ENCODE measurements at places on chromosomes 3 and 15. TPM values are rescaled to one million over a fixed set of nuclear protein-coding genes. Genes with fewer than 3 reads are reported as not detected.

- no peak for DNase-seq
Measured at GRCh38 chr3:193974191-193974652, 161.7 kb upstream of the HES1 start.

GRCh38 chr3:151918253-151919029 lies 45.0 kb downstream of the SUCNR1 start:
- no peak for DNase-seq

- no peak for DNase-seq
Measured at GRCh38 chr3:180329187-180329586, 272.8 kb upstream of the TTC14 start.

DNA sequence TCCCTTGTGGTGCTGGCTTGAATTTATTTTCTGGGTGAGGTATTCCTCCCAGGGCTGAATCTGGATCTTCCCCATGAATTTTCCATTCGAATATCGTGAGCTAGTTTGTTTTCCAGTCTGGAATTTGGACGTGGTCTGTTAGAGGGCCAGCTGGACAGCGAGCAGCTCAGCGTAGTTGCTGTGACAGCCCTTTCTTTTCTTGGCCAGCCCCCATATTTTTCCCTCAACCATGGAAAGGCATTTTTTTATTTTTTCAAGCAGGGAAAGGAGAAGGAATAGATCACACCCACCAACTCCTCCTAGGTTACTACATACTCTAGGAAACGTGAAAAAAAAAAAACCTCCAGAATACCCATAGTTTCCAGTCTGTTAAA lies 152.0 kb downstream of the KLHL25 start:
- peak; percentile 10 for DNase-seq

GRCh38 chr15:55712363-55712762 lies 30.6 kb downstream of the PRTG start:
- DNase-seq: no peak

DNA sequence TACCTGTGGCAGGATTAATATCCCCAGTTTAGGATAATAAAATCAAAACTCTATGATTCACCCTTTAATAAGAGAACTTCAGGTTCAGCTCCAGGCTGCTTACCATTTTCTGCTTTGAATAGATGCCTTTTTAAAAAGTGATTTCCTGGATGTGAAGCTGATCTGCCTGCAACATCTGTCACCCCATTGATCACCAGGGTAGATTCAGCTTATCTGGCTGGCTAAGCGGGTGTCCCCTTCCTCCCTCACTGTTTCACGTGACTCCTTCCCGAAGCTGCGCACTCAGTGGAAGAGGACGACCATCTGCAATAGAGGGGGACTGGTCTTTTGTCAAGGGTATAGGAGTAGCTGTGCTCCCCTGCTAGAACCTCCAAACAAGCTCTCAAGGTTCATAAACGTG lies 128.1 kb downstream of the IL1RAP start:
- DNase-seq: no peak

DNA sequence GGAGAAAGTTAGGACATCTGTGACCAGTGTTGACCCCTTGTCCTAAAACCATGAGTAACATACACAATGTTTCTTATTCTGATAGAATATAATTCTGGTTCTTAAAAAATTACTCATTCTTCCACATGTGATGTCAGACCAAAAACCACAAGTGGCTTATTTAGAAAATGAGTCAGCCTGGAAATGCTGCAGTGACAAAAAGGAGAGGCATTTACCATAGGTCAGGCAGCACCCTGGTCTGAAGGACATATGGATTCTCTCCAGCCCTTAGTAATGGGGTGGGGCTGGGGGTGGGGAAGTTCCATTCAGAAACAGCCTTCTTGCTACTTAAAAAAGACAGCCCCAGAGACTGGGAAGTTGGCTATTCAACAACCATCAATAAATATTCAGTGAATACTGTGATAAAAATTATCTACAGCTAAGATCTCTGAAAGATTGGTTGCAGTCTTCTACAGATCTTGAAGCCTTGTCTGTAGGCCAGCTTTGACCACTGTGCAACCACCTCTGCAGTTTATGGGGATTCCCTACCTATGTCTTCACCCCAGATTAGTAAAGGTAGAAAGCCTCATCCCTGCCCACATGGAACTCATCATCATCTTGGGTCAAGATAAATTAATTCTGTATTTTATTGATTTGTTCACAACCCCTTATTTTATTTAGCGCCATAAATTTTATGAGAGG lies 34.9 kb upstream of the TIMP4 start:
- DNase-seq: no peak

DNA sequence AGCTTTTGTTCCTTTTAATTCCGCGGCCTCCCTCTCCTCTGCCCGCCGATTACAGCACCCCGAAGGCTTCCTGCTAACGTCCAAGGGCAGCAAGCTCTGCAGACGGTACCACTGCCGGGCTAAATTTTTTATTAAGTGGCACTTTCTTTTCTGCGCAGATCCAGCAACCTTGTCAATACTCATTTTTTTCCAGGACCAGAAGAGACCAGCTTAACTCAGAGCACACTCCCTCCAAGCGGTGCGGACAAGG lies 542 bp upstream of the MEIS2 start:
- no peak for DNase-seq

- DNase-seq: no peak
Measured at GRCh38 chr3:190449801-190450200, at the start of gene TMEM207. TMEM207 (minus strand) TSS chr3:190449901; CDS start chr3:190449809, 92 bp downstream.

GRCh38 chr15:67303490-67304363 lies 49.1 kb downstream of the IQCH start:
- DNase-seq: no peak

DNA sequence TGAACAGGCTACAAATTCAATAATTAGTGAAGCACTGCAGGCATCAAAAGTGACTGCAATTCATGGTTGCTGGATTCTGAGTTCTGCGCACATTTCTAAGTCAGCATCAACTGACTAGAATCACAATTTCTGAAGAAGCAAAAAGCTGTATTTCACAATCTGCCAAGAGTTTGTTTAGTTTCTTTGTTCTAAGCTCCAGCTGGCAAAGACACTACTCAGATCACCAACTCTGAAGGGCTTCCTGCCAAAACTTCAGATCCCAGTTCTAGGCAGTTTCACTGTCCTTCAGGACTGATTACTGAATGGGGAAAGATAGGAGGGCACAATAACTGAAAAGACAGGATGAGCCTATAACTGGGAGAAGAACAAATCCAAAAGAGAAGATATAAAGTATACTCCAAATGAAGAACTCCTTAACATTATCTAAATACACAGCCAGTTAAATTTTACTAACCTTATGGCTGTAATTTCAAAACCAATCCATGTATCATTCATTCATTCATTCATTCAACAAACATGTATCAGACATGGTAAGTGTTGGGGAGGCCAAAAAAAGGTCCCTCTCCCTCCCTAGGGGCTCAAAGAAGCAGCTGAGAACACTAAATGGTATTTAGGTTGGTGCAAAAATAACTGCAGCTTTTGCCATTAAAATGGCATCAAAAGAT lies 17.1 kb downstream of the TJP1 start:
- DNase-seq: peak; percentile 26

DNA sequence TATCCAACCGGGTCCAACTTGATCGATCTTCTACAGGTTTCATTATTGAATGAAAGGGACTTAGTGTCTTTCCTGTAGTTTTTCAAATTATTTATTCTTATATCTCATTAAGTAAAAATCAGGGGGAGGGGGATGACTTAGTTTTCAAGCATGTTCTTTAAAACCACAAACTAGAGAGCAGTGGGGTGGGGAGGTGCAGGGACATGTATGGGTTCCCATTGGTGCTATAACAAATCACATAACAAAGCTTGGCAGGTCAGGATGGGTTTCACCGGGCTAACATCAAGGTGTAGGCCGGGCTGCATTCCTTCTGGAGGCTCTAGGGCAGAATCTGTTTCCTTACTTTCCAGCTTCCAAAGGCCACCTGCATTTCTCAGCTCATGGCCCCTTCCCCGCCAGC lies 32.7 kb downstream of the CCNL1 start:
- no peak for DNase-seq

DNA sequence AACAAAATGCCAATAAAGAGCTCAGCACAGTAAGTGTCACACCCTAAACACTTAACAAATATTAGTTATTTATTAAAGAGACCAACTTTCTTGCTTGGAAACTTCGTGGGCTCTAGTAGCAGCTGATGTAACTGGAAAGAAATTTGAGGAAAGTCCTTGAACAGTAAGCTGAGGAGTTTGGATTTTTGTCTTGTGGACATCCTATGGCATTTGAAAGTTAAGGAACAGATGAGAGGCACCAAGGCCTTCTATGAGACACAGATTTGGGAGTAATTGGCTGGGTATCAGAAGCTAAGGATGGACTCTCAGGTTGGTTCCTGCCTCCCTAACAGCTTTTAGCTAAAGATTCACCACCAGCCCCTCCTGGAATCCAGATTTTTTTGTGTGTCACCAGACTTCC lies 59.7 kb upstream of the FILIP1L start:
- DNase-seq: no peak

- no peak for DNase-seq
Measured at GRCh38 chr3:14278799-14279625, 100.4 kb downstream of the LSM3 start.

DNA sequence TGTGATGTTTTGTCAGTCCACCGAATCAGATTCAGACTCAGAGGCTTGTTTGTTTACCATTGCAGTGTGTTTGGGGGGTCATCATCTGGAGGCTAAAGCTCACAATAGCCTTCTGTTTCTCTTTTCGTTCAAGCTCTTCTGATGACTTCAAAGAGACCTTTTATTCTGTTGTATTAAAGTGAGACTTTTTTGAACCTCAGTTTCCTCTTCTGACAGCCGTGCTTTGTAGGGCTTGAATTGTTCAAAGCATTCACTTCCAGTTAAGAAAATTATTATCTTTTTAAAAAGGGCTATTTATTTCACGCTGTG lies 1.3 kb downstream of the PXK start:
- DNase-seq: peak; percentile 75

DNA sequence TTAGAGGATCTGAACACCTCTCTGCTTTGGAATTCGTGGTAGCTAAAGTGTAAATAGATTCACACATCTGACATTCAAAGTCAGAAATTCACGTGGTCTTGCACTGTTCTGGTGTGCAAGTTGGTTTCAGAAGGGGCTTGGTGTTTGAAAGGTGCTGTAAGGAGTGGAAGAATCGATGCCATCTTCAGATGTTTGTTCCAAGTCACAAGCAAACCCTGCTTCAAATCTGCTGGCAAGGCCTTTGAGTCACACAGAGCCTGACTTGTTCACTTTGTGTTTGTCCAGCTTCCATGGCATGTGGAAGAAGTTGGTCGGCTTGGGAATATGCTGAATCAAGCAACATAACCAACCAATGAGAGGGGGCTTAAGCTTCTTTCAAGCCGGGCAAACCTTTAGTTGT lies 44.3 kb downstream of the SH3GL3 start:
- DNase-seq: no peak

DNA sequence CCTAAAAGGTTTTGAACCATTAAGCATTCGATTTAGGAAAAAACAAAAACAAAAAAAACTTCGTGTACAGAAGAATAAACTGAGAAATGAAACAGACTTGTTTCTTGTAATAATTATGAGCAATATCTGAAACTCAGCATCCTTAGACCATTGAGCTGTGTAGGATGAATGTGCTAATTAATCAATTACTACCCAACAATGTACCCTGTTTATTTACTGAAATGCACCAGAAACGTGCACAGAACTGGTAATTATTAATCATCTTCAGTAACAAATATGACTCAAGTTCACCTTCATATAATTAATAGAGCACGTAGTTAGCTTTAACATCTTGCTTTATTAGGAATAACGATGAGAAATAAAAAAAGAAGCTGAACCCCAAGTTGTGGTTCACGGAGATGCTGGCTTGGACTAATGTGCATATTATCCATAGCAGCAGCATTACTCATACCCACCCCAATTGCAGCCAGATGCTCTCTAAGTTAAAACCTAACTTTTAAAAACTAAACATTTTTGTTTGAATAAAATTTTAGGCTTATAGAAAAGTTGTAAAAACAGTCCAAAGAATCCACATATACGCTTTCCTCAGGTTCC lies 10.2 kb upstream of the C15orf61 start:
- no peak for DNase-seq

DNA sequence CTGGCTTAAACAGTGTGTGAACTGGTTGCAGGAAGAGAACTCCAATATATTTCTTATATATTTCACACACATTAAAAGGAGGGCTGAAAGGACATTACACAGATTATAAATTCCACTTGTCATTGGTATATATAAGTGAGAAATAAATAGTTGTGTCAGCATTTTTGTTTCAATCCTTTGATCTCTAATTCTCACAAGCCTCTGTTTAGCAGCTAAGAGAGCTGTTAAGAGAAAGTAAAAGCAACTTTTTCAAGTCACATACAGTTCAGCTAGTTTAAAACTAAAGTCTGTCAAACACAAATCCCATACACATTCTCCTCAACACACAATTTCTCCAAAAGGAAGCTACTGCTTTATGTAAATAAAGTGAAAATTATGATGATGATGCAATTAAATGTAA lies 70.5 kb upstream of the CCDC39 start:
- no peak for DNase-seq

DNA sequence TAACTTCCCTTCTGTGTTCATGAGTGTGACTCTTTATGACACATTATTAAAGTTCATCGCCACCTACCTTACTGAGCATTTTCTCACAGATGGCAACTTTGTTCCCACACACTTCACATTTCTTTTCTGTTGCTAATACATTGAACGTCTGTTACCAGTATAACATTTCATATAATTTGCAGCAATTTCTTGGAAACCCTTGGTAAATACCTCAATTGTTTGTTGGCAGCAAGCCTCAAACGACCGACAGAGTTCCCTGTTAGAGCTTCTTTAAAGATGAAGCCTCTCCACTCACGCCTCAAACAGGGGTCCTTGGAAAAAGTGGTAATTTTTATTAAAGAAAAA lies 3.2 kb upstream of the CHSY1 start:
- DNase-seq: no peak

DNA sequence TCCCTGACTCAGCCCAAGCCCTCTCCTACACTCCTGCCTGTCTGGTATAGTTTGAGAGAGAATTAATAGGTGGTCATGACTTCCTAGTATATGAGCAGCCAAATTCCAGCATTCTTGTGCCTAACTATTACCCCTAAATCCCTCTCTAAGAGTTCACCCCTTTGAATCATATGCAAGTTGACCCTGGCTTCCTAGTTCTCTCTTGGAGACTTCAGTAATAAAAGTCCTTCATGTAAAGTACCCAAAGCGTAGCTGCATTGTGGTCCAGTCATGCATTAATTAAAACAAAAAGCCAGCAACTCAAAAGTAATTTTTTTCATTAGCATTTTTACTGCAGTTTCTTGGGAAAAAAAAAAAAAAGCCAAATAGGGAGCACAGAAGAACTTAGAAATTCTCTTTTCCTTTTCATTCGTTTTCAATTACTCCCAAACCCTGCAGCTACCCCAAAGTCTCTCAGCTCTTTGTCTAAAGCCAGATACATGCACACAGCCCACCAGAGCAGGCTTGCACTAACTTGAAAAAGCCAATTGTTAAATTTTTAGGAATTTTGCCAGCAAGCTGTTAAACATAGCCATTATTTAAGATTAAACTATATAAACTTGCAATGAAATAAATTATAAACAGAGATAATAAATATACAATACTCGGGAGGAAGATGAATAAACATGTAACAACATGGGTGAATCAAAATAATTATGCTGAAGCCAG lies 50.1 kb upstream of the STT3B start:
- no peak for DNase-seq

Gene TLNRD1
- 6.1 TPM for total RNA-seq

Gene REC114
- not detected for total RNA-seq

Gene GPR149
- 7.7 TPM for total RNA-seq

Gene ABCC5
- total RNA-seq: 37.9 TPM

Gene GPR62
- total RNA-seq: 0.41 TPM

Gene CD200R1
- 0.82 TPM for total RNA-seq

Gene PSMA4
- total RNA-seq: 105 TPM
